ENCODE measurements at places on chromosomes 16 and 17.

DNA sequence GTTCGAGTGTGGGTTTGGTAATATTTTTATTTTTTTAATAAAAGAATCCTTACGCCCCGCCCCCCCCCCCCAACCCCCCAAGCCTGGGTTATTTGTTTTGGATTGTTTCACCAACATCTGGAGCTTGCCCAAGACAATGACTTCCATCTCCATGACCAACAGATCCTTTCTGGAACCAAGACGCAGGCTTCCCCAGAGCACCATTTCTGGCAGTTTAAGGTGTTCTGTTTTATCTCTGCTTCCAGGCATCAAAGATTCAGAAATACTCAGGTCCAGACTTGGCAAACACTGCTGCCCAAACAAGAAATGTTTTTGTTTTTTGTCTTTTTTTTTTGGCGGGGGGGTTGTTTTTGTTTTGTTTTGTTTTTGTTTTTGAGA, 56.1 kb downstream of the PLXDC1 start:
- no peak for DNase-seq

- peak; percentile 97 for DNase-seq
These were observed 8.8 kb upstream of the LPCAT2 start for GRCh38 chr16:55499951-55500529.

DNA sequence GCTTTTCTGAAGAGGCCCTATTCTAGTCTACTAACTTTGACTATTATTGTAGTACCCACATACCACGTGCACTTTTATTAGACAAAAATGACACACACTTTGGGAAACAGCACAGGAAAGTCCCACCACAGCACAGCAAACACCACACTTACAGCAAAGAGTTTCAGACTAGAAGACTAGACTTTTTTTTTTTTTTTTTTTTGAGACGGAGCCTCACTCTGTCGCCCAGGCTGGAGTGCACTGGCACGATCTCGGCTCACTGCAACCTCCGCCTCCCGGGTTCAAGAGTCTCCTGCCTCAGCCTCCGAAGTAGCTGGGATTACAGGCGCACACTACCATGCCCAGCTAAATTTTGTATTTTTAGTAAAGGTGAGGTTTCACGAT, 20.1 kb downstream of the YWHAE start:
- no peak for DNase-seq

DNA sequence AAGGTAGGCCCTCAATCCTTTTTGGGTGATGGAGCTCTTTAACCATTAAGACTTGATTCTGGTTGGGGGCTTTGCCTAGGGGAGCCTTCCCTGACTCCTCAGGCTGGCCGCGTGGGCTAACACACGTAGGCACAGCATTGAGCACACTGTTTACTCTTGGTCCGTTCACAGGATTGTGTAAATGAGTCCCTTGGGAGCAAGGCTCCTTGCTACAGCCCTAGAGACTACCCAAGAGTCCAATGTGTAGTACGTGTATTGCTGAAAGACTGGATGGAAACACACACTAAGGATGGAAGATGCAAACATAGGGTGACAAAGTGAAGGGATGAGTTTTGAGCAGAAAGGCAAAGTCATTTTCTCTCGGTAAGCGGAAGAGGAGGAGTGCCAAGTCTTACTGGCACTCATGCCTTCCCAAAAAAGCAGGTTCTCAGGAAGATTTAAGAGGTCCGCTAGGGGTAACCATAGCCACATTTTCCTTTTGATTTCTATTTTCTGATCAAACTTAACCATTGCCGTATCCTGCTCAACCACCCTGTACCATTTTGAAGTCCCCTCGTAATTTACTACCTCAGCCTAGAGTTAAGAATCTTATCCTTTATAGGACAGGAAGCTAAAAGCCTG, 911 bp upstream of the ITGA2B start:
- no peak for DNase-seq

- DNase-seq = no peak
These were observed 37.3 kb upstream of the PHOSPHO1 start for GRCh38 chr17:49267912-49268311.

DNA sequence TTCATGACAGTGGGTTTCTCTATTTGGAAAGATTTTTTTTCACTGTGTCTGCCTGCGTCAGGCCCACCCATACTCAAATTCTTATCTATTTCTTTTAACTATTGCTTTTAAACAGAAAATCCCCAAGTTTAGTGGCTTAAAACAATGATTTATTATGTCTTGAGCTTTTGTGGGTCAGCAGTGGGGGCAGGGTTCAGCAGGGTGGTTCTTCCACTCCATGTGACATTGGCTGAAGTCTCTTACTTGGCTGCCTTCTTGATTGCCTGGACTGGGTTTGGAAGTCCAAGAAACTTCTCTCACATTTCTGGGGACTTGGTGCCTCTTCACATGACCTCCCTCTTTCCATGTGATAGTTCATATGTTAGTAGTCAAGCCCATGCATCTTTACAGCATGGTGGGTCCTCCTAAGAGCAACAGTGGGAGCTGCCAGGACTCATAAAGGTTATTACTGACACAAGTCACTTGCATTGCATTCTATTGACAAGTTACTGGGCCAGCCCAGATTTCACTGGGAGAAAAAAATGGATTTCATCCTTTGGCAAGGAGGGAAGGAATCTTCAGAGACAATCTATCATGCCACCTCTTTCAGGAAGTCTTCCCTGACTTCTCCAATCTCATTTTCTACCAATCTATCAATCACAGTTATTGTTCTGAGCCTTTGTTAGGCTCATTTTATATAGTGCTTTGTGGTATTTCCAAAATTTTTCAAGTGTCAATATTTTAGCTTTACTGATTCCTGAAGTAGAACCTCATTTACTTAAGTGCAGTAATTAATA, 436.1 kb downstream of the XYLT1 start:
- no peak for DNase-seq

DNA sequence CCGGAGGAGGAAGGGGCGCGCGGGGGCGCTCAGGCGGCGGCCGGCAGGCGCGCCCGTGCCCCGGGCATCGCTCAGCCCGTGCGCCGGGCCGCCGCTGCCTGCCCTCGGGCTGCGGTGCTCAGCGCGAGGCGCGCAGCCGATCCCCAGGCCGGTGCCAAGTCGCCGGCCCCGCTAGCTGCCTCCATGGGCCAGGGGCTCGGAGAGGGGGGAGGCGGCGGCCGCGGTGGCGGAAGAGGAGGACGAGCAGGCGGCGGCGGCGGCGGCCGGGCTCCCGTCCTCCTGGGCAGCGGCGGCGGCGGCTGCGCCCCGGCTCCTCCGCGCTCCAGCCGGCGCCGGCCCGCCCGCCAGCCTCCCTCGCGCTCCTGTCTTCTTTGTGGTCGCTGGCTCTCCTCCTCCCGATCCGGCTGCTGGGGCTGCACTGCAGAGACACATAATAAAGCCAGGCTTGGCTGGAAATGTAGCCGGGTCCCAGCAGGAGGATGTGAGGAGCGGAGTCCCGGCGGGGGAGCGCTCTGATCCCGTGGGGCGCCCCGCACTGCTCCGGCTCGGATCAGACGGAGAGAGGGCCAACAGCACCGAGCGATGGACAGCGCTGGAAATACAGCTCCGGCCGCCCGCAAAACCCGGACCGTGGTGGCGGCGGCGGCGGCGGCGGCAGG, 889 bp upstream of the ZNF423 start:
- peak; percentile 42 for DNase-seq

DNA sequence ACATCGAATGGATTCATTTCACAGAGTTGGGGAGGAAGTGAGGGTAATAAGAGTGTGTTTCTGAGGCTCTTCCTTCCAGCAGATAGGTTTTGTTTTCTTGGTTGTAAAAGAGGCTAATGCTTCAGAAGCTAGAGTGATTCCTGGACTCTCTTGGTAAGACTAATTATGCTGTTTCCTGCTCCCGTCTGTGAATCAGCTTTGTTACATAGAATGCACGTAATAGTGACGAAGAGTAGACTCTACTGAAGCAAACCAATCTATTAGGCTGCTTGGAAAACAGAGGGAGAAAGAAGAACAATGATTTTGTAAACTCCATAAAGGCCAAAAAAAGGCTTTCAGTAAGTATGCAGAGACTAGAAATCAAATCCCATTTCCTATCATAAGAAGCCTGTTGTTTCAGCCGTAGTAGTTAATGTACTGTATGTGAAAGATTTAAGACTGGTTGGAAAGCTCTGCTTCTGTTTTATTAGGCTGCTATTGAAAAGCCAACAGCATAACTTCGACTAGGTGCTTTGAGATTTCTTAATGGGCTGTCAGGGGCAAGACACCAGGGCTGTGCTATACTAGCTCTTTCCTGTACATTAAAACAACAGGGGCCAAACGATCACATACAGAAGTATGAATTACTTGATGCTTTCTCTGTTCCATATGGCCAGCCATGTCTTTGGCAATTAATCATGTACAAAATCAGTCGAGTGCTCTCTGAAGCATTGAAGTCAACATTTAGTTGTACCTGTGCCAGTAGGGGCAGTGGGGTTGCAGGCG, 219.0 kb downstream of the FTO start:
- no peak for DNase-seq

- no peak for DNase-seq
These were observed 30.8 kb upstream of the CALB2 start for GRCh38 chr16:71327720-71328119.

GRCh38 chr17:61686113-61686512, 95.1 kb upstream of the NACA2 start:
- DNase-seq = no peak

- no peak for DNase-seq
These were observed 140.7 kb downstream of the C16orf78 start for GRCh38 chr16:49514073-49514980.

GRCh38 chr17:44979426-44979995, 11.4 kb upstream of the C1QL1 start:
- peak; percentile 64 for DNase-seq

DNA sequence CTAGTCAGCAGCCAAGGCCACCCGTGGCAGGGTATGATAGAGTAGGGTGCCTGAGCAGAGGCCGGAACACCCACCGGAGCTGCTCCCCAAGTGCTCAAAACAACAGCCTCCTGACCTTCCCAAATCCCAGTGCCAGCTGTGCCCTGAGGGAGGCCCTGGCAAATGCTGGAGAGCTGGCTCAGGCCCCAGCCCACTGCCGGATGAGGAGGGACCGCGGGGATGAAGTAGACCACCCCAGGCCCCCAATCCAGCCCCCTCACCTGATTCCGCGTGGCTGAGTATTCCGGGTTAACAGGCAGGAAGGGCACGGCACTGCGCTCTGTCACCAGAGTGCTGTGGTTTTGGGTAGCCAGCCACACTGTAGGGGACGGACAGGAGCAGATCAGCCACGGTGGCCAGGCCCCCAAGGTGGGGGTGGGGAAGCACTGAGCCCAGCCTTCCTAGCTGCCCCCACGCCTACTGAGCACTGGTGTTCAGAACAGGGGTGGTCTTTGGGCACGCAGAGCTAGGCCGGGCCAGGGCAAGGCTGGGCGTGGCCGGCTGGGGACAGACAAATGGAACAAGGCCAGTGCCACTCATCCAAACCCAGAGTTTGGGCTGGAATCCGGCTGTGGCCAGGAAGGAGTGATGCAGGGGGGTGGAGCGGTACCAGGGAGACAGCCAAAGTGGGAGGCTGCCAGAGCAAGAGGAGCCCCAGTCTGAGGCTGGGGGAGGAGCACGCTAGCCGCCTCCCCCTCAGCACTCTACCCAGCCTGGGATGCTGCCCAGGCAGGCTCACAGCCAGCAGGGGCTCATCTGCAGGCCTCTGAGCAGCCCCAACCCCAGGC, 9.1 kb downstream of the TP53I13 start:
- DNase-seq = no peak

- DNase-seq = no peak
These were observed 5.3 kb downstream of the TMEM97 start for GRCh38 chr17:28324267-28324745.

DNA sequence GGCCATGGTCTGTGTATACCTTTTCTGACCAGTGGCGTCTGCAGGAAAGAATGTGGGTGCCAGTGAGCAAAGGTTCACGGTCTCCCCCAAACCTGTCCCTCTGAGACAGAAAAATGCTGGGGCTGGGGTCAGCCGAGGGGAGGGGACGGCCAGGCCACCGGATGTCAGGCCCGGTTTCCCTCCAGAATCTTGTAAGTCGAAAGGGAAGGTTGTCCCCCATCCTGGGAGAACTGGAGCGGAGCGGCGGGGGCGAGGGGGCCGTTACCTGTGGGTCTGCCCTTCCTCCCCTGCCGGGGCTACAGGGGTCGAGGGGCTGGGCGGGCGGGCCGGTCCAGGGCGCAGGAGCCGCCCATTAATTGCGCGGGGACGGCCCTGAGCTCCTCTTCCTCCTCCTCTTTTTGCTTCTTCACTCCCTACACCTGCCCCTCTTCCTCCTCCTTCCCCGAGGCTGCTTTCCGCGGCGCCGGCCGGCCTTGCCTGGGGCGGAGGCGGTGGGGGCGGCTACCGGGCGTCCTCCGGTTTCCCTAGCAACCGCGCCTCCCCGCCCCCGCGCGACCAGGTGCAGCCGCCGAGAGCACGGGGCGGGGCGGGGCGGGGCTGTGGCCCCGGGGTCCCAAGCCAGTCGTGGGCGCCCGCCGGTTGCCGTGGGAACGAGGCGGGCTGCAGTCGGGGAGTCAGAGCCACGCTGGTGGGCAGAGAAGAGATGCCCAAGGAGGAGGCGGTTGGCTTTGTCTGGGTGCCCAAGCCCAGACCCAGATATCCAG, at the start of gene MARCHF10:
TSS of gene MARCHF10 (minus strand) at position 503 of the 764 bp plus-strand sequence. CDS start 6,579 bp downstream, outside the sequence.
- no peak for DNase-seq

DNA sequence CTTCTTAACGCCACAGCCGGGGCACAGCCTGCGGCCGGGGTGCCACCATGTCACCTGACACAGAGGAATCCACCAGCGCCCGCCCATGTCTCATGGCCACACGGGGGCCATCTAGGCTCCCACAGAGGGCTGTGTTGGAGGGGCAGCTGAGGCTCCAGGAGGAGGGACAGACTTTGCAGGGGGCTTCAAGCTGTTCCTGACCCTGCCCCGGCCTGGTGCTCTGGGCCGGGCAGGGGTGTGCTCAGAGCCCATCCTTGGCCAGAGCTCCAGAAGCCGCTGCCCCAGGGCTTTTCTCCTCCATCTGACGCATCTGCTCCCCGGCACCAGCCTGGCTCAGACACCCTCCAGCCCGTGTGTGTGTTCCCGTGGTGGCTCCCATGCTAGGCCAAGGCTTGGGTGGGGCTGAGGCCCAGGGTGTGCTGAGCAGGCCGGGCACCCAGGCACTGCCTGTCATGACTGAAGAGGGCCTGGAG, 7.8 kb upstream of the SLC38A10 start:
- DNase-seq = no peak

GRCh38 chr17:58368860-58369213, 16.8 kb upstream of the SUPT4H1 start:
- DNase-seq = no peak

- peak; percentile 56 for DNase-seq
These were observed 21.8 kb downstream of the CEP131 start for GRCh38 chr17:81200695-81201580.

DNA sequence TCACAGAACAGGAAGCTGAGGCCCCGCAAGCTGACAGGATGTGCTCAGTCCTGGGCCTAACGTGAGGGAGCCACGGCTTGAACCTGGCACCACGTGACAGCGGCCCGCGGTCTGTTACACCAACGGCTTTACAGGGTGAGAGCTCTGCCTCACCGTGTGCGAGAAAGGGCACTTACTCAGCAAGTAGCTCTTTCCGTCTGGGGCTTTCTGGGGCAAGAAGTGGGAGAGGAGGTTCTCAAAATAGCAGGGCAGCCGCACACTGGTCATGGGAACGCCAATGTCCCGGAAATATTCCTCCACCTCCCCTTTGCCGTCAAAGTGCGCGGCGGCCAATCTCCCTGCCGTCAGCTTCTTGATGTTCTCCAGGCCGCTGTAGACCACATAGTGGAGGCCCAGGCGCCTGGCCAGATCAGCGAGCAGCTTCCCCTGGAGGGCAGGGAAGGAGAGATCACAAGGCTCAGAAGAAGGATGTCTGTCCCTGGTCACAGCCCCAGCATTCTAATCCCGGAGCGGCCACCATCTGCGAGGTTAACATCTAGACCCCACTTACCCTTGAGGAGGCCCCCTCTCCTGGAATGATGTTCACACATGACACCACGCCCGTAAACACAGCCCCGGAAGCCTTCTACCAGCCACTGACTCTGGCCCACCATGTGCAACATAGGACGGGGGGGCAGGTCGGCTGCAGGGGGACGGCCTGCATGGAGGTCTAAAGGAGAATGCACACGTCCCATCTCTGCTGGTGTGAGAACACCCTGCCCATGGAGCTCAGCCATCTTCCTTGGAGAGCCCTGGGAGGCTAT, 8.2 kb downstream of the NMRAL1 start:
- DNase-seq = no peak
